GM06990 (cell line): ENCODE measurements at places on chromosomes 7 and 10.

DNA sequence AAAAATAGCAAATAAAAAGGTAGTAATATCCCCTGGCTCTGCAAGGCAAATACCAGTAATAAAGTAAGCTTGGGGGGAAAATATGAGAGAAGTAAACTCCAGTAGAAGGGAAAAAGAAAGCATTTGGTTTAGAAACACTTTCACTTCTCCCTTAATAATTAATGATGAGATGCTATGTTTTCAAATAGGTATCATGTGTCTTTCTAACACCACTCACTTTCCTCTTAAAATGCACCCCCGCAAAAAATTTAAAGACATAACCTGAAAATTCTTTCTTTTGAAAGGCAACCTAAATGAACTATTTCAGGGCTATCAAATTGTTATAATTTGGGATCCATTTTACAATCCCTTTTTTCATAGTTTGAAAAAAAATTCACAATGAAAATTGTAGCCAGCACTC lies 240.3 kb downstream of the SNX10 start:
- no peak for DNase-seq

- no peak for DNase-seq
Measured at GRCh38 chr10:129416956-129417765, 49.9 kb upstream of the MGMT start.

DNA sequence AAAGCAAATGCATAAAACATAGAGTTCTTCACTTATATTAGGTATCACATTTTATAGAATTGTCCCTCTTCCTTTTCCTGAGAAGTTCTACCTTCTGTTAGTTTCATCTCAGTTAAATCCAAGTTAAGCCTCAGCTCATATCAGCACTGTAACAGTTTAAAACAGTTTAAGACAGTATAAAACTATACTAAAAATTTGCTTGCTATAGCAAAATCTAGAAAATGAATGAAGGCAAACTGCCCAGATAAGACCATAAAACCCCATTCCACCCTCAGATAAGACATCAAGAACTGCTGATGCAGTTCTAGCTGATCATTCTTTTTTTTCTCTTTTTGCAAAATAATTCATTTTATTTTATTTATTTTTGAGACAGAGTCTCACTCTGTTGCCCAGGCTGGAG lies 177.2 kb downstream of the RNF133 start:
- no peak for DNase-seq

GRCh38 chr10:15336211-15336610 lies 34.9 kb downstream of the FAM171A1 start:
- DNase-seq: no peak

GRCh38 chr10:84541289-84541637 lies 212.9 kb downstream of the CCSER2 start:
- no peak for DNase-seq
